Left ventricle myocardium superior (tissue), 1 donor: ENCODE measurements at places on chromosomes 1 and 21. TPM values are rescaled to one million over a fixed set of nuclear protein-coding genes. Genes with fewer than 3 reads are reported as not detected.

GRCh38 chr1:207984831-207985572 lies 74.1 kb upstream of the CD34 start:
- DNase-seq = no peak

DNA sequence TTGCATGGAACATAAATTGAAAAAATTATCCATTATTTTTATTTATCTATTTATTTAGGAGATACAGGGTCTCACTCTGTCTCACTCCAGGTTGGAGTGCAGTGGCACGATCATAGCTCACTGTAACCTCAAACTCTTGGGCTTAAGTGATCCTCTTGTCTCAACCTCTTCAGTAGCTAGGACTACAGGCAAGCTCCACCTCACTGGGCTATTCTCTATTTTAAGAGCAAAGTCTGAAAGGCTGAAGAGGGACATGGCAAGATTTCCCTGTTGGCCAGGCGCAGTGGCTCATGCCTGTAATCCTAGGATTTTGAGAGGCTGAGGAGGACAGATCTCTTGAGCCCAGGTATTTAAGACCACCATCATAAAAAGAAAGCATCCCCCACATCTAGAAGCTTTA lies 14.0 kb upstream of the RC3H1 start:
- DNase-seq = no peak

DNA sequence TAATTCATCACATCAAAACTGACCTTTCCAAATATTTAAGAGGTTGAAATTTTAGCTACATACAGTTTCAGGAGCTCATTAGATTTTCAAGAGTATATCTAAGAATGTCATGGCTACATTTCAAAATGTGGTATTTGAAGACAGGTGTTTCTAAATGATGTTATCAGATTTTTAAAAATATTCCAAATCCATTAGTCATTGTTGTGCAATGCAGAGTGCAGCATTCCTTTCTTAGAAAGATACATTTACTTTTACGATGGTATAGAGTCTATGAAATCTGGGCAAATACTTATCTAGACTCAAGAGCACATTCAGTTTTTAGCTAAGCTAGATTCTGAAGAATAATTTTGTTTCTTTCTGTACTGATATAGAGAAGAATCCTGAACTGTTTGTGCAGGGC lies 230.3 kb downstream of the CHRM3 start:
- DNase-seq = no peak

EPHA2 gene
- total RNA-seq = 7.6 TPM

FCRL4 gene
- not detected for total RNA-seq

GRCh38 chr1:183061194-183061593 lies 38.0 kb downstream of the LAMC1 start:
- no peak for DNase-seq

HEYL gene
- total RNA-seq = 15.0 TPM

AADACL4 gene
- total RNA-seq = not detected

GRCh38 chr1:24086466-24086865 lies 25.5 kb downstream of the MYOM3 start:
- DNase-seq = no peak

ADAMTS1 gene
- 41.8 TPM for total RNA-seq

GRCh38 chr1:179550746-179551682 lies 24.7 kb downstream of the NPHS2 start:
- DNase-seq = no peak

ACTA1 gene
- total RNA-seq = 2,149 TPM

GRCh38 chr1:180930687-180931086 lies 18.0 kb downstream of the KIAA1614 start:
- no peak for DNase-seq

DNA sequence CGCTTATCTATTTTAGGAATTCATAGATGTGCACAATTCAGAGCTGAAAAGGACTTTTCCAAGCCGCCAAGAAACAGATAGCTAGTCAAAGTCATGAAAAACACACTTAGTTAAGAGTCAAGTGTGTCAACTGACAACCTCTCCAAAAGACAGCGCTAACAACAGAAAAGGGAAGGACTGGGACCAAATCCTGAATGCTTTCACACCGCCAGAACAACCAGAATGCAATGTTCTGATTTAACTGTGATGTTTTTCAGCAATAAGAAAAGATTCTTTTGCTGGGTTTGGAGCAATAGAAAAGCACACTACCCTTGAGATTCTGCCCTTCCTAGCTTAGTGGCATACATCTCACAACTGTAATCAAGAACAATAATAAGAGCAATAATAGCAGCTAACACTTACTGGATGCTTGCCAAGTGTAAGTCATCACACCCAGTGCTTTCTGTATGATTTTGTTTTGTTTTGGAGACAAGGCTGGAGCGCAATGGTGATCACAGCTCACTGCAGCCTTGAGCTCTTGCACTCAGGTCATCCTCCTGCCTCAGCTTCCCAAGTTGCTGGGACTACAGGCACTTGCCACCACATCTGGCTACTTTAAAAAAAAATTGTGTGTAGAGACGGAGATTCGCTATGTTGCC lies 33.9 kb upstream of the SDC3 start:
- no peak for DNase-seq

- no peak for DNase-seq
These were observed 59.9 kb downstream of the VANGL2 start for GRCh38 chr1:160460214-160460642.

DNA sequence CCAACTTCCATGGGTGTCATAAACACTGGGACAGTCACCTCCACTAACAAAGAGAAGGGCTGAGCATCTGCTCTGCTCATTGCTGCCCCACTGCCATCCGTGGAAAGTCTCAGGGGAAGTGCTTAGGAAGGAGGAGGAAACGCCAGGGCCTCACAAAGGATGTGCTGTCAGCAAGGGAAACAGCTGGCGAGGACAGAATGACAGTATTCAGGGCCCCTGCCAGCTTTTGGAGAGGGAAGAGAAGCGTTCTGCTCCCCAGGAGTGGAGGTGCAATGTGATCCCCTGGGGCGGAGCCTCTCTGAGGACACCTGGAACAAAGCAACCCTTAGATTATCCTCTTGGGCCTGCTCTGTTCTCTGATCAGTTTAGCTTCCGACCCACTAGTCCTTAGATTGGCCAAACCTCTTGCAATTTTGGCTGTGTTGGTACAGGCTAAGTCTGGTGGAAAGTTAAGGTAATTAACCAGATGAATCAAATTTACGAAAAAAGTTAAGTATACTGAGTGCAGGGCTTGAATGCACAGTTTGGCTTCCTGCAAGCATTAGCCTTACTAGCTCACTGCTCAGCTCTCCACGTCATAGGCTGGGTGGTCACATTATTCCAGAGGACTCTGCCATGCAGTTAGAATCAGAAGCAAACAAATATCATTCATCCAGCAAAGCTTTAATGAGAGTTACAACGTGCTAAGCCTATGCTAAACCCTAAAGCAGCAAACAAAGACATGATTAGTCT lies 170.2 kb upstream of the NFIA start:
- peak; percentile 69 for DNase-seq

- DNase-seq = no peak
These were observed 116.6 kb upstream of the IVNS1ABP start for GRCh38 chr1:185433667-185434066.

KIF26B gene
- total RNA-seq = 3.1 TPM

ZC3H12A gene
- 4.3 TPM for total RNA-seq

DNA sequence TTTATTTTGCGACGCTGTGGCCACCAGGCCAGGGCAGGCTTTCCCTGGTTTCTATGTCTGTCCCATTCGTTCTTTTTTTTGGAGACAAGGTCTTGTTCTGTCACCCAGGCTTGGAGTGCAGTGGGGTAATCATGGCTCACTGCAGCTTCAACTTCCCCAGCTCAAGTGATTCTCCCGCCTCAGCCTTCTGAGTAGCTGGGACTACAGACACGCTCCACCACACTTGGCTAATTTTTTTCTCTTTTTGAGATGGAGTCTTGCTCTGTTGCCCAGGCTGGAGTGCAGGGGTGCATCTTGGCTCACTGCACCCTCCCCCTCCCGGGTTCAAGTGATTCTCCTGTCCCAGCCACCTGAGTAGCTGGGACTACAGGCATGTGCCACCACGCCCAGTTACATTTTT lies 43.4 kb upstream of the WNT4 start:
- no peak for DNase-seq

SPATA45 gene
- not detected for total RNA-seq

GRCh38 chr1:154501423-154502065 lies 475 bp upstream of the TDRD10 start:
- peak; percentile 82 for DNase-seq

- no peak for DNase-seq
These were observed 627 bp upstream of the DLGAP3 start for GRCh38 chr1:34929853-34930701.

GRCh38 chr1:145696630-145696960 lies 10.6 kb downstream of the PDZK1 start:
- no peak for DNase-seq

DNA sequence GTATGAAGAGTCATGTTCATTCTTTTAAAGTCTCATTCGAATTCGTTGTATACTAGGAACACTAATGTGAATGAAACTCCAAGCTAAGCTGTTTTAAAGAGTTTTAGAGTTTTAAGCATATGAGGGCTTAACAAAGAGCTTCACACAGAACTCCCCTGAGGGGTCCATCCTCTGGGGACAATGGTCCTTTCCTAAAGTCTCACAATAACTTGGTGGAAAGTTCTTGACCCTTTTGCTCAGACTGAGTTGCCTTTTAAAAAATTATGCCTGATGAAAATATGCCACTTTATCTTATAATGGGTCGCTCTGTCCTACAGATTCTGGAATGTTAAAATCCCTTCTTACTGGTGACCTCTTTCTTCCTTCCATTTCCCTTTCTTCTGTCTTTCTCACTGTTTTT lies 64.3 kb downstream of the RGL1 start:
- DNase-seq = no peak

- no peak for DNase-seq
These were observed 68.9 kb downstream of the SLC9A1 start for GRCh38 chr1:27086026-27086425.

DNA sequence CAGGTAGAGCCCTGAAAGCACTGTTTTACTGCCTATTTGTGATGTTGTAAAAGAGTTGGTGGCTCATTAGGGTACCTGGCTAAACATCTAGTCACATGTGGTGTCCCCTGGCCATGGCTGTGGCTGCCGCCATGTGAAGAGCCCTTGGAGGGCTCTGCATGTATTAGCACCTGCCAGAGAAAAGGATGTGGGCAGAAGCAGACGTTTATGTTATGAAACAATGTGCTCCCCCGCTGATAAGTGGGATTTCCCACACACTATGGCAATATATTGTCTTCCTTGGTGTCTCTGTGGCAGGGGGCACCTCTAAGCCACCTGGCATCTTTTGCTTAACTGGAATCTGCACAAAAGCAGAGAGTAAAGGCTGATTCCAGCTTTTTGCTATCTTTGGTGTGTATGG lies 9.6 kb downstream of the TENT5C start:
- DNase-seq = no peak

GRCh38 chr1:45035631-45036301 lies 23.7 kb downstream of the UROD start:
- no peak for DNase-seq

DNA sequence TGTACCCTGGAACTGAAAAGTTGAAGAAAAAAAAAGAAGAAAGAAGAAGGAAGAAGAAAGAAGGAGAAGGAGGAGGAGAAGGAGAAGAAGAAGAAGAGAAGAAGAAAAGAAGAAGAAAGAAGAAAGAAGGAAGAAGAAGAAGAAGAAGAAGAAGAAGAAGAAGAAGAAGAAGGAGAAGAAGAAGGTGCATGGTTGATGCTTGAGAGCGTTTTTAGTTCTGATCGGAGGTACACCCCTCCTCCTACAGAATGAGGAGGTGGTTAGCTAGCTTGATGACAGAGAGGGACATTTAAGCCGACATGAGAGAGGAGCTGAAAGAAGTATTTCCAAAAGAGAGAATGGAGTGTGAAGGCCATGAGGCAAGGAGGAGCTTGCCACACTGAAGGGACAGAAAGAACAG lies 5.6 kb upstream of the ZNF362 start:
- DNase-seq = no peak

DNA sequence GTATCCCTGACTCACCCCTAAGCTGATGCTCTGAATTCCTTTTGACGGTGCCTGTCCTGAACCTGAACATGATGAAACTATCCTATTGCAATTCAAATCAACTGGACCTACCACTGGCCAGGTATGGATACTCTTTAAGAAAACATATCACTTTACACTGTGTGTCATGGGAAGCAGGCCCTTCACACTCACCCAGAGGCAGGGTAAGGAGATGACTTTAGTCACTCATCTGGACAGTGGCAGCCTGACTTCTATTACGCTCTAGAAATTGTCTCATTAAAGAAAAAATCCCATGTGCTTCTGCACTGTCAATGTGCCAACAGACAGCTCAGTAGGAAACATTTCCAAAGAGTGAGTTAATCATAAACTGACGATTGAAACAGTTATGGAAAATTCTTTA lies 94.3 kb downstream of the VAV3 start:
- DNase-seq = no peak

GBP6 gene
- total RNA-seq = not detected

GRCh38 chr1:96845464-96845863 lies 123.9 kb downstream of the PTBP2 start:
- DNase-seq = peak; percentile 29

DNA sequence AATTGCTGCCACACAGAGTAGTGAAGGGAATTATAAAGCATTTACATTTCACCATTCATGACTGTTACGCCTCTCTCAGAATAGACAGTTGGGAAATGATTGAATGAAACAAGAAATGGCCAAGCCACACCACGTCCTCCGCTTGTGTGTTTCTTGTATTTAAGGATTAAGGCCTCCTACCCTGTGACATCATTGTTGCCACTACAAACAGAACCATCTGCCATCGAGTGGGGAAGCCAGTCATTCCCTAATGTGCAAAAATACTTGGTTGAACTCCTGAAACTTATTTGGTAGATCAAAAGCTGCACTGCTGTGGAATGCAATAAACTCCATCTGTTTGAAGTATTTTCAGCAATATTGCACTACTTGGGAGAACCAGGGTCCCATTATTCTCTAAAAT lies 99.0 kb upstream of the C1orf105 start:
- DNase-seq = no peak

DNA sequence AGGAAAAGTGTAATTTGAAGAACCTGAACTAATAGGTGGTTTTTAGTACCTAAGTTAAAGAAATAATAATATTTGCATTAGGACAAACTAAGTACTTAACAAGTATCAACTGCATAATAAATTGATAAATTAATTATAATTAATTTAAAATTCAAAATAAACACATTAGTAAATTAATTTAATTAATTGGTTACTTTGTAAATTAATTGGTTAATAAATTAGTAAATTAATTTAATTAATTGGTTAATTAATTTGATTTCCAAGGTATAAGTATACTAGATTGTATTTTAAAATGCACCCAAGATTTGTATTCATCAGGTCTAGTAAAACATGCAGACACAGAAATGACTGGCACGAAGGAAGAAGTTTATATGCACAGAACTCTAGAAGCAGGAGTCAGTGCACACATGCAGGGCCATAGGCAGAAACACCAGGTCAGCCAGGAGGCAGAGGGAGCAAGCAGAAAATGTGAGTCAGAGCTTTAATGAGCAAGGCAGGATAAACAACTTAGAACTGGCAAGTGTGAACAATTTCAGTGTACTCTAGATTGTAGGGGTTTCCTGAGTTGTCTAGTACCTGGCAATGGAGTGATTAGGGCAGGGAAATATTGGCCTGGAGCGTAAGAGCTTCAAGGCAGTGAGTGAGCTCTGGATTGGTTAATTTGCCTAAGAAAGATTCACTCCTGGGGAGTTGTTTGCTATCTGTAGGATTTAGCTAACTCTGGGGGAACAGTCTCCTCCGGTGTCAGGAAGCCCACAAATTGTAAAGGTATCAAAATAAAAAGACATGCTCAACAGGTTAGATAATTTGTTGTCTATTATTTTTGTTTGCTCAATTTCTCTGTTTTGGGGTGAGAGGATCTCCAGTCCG lies 665.7 kb downstream of the MRPL39 start:
- no peak for DNase-seq

- no peak for DNase-seq
These were observed 922 bp downstream of the CPT2 start for GRCh38 chr1:53197291-53198200.

RHEX gene
- total RNA-seq = 1.0 TPM

OR2L13 gene
- total RNA-seq = not detected

GRCh38 chr1:12616709-12617373 lies 1.2 kb downstream of the DHRS3 start:
- DNase-seq = peak; percentile 67
